ENCODE measurements at places on chromosomes 13 and 19. TPM values are rescaled to one million over a fixed set of nuclear protein-coding genes. Genes with fewer than 3 reads are reported as not detected.

The TMEM255B gene
- total RNA-seq: 6.2 TPM

DNA sequence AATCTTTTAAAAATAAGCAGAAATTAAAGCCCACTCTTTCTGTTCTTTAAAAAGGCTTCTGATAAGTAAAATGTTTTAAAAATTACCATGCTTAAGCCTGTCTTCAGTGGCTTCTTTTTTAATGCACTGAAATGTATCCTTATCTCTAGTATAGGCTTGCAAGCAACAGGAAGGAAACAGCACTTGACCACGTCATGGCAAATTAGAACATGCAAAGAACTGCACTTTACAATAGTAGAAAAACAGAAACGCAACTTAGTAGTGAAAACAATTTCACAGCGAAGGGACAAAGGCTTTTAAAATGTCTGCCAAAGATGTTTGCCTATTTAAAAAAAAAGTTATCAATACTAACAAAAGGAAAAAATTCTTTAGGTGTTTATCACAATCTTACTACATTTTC, 36.3 kb downstream of the ELF1 start:
- no peaks in the 10 kb centered on the region for H3K27me3 ChIP-seq
- peaks cover 80% of the 10 kb centered on the region for H3K4me1 ChIP-seq
- H3K4me3 ChIP-seq: peak overlapping the region; percentile 87
- H3K27ac ChIP-seq: peak overlapping the region; percentile 86
- no peak for DNase-seq

- H3K27me3 ChIP-seq: no peaks in the 10 kb centered on the region
- no peak for DNase-seq
- peaks cover 18% of the 10 kb centered on the region for H3K4me1 ChIP-seq
- peak overlapping the region; percentile 98 for H3K27ac ChIP-seq
- peak overlapping the region; percentile 92 for H3K4me3 ChIP-seq
Measured at GRCh38 chr19:36128392-36128736, 11.5 kb upstream of the CAPNS1 start.

The SULT2A1 gene
- not detected for total RNA-seq

The NANOS3 gene
- not detected for total RNA-seq

DNA sequence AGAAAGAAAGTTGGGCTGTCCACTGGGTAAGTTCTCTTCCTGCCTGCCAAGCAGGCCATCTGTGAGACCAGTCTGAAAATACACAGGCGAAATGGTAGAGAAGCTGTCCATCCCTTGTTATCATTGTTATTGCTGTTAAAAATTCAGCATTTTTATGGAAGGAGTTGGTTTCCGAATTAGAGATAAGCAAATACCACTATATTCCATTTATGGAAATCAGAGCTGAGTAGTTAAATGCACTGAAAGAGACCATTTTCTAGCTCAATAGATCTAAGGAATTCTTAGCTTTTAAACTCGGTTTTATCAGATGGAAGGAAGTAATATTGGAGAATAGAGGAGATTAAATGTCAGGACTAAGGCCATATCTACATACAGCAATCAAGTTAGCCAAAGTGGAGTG, 40.7 kb downstream of the MZT1 start:
- no peak overlapping the region for H3K27ac ChIP-seq
- H3K36me3 ChIP-seq: no peaks in the 10 kb centered on the region
- peaks cover 15% of the 10 kb centered on the region for H3K27me3 ChIP-seq
- no peak for DNase-seq

GRCh38 chr19:56218961-56219360, 16.9 kb downstream of the ZSCAN5C start:
- no peak overlapping the region for H3K27ac ChIP-seq
- DNase-seq: no peak
- no peak overlapping the region for H3K4me3 ChIP-seq
- H3K36me3 ChIP-seq: peaks cover 19% of the 10 kb centered on the region

The GNG7 gene
- 35.4 TPM for total RNA-seq

DNA sequence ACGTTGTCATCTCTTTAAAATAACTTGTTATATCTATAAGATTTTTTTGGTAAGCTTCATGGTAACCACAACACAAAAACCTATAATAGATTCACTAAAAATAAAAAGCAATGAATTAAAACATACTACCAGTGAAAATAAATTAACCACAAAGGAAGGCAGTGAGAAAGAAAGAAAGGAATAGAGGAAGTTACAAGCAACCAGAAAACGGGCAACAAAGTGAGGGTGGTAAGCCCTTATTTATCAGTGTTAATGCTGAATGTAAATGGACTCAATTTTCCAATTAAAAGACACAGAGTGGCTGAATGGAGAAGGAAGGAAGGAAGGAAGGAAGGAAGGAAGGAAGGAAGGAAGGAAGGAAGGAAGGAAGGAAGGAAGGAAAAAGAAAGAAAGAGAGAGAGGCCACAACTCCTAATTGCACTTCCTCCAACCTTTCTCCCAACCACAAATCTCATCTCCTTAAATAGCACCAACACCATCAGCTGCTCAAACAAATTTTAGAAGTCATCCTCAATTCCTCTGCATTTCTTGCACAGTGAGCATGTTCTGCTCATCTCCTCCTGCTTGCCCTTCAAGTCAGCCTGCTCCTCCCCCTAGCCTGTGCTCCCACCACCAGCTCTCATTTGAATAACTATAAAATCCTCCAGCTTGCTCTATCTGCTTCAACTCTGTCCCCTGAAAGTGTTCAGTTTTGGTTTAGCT, 48.6 kb downstream of the CCNA1 start:
- DNase-seq: no peak
- no peaks in the 10 kb centered on the region for H3K36me3 ChIP-seq
- H3K27me3 ChIP-seq: no peaks in the 10 kb centered on the region
- no peak overlapping the region for H3K27ac ChIP-seq

DNA sequence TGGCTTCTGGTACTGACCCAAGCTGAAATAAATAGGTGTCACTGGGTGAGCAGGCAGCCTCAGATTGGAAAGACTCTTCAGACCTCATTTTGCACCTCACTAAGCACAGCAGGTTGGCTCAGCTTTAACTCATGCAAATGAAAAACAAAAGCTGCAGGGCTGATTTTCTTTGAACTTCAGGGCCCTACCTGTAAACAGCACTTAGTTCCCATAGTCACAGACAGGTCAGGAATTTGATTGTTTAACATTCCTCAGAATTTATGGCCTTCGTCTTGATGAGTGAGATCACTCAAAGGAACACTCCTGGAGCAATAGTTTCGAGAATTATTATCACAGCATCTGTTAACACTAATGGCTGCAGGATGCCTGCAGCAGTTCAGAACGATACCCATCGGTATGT, 718.5 kb downstream of the EFNB2 start:
- H3K27me3 ChIP-seq: no peaks in the 10 kb centered on the region
- H3K4me3 ChIP-seq: no peak overlapping the region
- H3K36me3 ChIP-seq: no peaks in the 10 kb centered on the region
- H3K27ac ChIP-seq: no peak overlapping the region

DNA sequence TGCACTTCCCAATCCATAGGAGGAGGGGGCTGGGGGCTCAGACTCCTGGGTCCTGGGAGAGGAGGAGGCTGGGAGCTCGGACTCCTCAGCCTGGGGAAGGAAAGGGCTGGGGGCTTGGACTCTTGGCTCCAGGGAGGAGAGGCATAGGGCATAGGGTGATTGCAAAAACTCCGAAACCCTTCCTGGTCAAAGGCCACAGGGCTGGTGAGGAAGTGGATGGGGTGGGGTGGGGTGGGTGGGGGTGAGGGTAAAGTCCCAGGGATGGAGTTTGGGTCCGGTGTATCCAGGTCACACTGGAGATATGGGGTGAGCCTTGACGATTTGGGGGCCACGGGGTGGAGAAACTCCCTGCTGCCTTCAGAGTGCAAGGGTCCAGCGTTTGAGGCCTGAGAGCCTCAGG, 2.8 kb downstream of the MYH14 start:
- H3K4me3 ChIP-seq: no peak overlapping the region
- H3K4me1 ChIP-seq: peaks cover 2% of the 10 kb centered on the region
- no peak overlapping the region for H3K27ac ChIP-seq
- peaks cover 41% of the 10 kb centered on the region for H3K27me3 ChIP-seq
- no peak for DNase-seq
- H3K36me3 ChIP-seq: no peaks in the 10 kb centered on the region

GRCh38 chr13:72820156-72820897, 38.4 kb downstream of the PIBF1 start:
- no peak for DNase-seq
- H3K36me3 ChIP-seq: peaks cover 51% of the 10 kb centered on the region
- H3K27me3 ChIP-seq: no peaks in the 10 kb centered on the region

DNA sequence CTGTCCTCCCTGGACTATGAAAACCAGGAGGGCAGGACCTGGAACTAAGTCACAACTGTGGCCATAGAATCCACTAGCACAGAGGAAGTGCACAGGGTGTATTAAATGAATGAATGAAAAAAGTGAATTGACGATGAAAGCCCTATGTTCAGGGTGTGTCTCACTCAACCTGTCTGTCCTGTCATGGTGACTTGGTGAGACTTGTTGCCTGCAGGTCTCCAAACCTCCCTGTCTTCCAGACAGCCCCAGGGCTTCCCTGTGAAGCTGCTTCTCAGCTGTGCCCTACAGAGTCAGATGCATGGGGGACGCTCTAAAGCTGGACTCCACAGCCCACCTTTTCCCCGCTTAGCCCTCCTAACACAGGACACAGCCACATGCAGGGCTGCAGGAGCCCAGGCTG, 4.8 kb upstream of the IGFL1 start:
- no peak overlapping the region for H3K27ac ChIP-seq
- DNase-seq: no peak
- no peaks in the 10 kb centered on the region for H3K4me1 ChIP-seq
- peaks cover 13% of the 10 kb centered on the region for H3K27me3 ChIP-seq
- H3K36me3 ChIP-seq: no peaks in the 10 kb centered on the region

- peaks cover 5% of the 10 kb centered on the region for H3K4me1 ChIP-seq
- H3K27me3 ChIP-seq: peaks cover 8% of the 10 kb centered on the region
- H3K4me3 ChIP-seq: no peak overlapping the region
- H3K36me3 ChIP-seq: no peaks in the 10 kb centered on the region
- no peak for DNase-seq
Measured at GRCh38 chr13:29901710-29902631, 51.6 kb upstream of the UBL3 start.

- H3K27me3 ChIP-seq: peaks cover 11% of the 10 kb centered on the region
- H3K36me3 ChIP-seq: no peaks in the 10 kb centered on the region
- no peak for DNase-seq
- H3K27ac ChIP-seq: no peak overlapping the region
- no peak overlapping the region for H3K4me3 ChIP-seq
- peaks cover 15% of the 10 kb centered on the region for H3K4me1 ChIP-seq
Measured at GRCh38 chr13:30872685-30873461, 33.2 kb upstream of the MEDAG start.

- no peaks in the 10 kb centered on the region for H3K36me3 ChIP-seq
- H3K27ac ChIP-seq: no peak overlapping the region
- H3K4me1 ChIP-seq: no peaks in the 10 kb centered on the region
- no peak for DNase-seq
- no peak overlapping the region for H3K4me3 ChIP-seq
- peaks cover 6% of the 10 kb centered on the region for H3K27me3 ChIP-seq
Measured at GRCh38 chr13:94170145-94170571, 309.3 kb downstream of the DCT start.

The ADGRE3 gene
- not detected for total RNA-seq

GRCh38 chr13:53885997-53886396, 857.4 kb downstream of the OLFM4 start:
- no peak overlapping the region for H3K4me3 ChIP-seq
- H3K27ac ChIP-seq: no peak overlapping the region
- no peaks in the 10 kb centered on the region for H3K4me1 ChIP-seq
- H3K36me3 ChIP-seq: no peaks in the 10 kb centered on the region

GRCh38 chr13:75850916-75851315, 214.8 kb downstream of the LMO7 start:
- no peaks in the 10 kb centered on the region for H3K27me3 ChIP-seq
- H3K4me1 ChIP-seq: no peaks in the 10 kb centered on the region
- H3K27ac ChIP-seq: no peak overlapping the region
- no peak for DNase-seq
- H3K4me3 ChIP-seq: no peak overlapping the region

DNA sequence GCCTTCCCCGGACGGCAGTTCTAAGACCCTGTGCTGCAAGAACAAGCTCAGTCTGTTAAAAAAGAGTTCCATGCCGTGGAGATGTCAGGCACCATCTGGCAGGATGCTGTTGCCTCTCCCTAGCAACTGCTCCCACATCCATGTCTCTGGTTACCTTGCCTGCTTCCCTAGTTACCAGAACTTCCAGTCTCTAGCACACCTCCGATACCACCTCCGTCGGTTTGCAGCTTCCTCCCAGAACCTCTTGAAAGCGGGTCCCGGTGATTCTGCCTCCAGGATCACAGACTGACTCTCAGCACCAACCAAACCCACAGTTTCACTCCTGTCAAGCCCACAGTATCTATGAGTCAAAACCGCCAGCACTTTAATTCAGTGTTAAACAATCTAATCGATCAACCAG, 55.4 kb downstream of the KCTD12 start:
- H3K27me3 ChIP-seq: peaks cover 4% of the 10 kb centered on the region
- no peak overlapping the region for H3K4me3 ChIP-seq
- H3K36me3 ChIP-seq: no peaks in the 10 kb centered on the region
- H3K27ac ChIP-seq: no peak overlapping the region

DNA sequence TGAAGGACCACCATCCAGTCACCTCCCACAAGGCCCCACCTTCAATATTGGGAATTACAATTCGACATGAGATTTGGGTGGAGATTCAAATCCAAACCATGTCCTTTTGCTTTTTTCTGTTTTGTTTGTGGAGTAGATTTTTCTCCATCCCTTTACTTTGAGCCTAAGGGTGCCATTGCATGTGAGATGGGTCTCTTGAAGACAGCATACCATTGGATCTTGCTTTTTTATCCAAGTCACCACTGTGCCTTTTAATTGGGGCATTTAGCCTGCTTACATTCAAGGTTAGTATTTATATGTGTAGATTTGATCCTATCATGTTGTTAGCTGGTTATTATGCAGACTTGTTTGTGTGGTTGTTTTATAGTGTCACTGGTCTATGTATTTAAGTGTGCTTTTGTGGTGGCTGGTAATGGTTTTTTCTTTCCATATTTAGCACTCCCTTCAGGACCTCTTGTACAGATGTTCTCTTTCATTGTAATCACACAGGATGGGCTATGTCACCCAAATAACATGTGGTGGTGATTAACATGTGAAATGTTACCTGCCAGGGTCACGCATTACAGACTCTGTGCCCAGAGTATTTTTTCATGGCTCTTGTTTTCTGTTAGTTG, 58.0 kb downstream of the ZNF823 start:
- no peak for DNase-seq
- no peak overlapping the region for H3K4me3 ChIP-seq
- peaks cover 5% of the 10 kb centered on the region for H3K27me3 ChIP-seq
- H3K4me1 ChIP-seq: peaks cover under 1% of the 10 kb centered on the region

The LIN7B gene
- total RNA-seq: 3.6 TPM

- H3K36me3 ChIP-seq: peaks cover 46% of the 10 kb centered on the region
- peak overlapping the region; percentile 88 for H3K27ac ChIP-seq
- H3K4me1 ChIP-seq: peaks cover 43% of the 10 kb centered on the region
- H3K4me3 ChIP-seq: peak overlapping the region; percentile 46
- no peaks in the 10 kb centered on the region for H3K27me3 ChIP-seq
- peak; percentile 37 for DNase-seq
Measured at GRCh38 chr19:39430675-39431593, 4.8 kb downstream of the RPS16 start.

The BRD4 gene
- total RNA-seq: 144 TPM

The TUBA3C gene
- not detected for total RNA-seq

- no peak for DNase-seq
- H3K4me1 ChIP-seq: peaks cover 3% of the 10 kb centered on the region
- peaks cover 46% of the 10 kb centered on the region for H3K27me3 ChIP-seq
Measured at GRCh38 chr13:110312339-110313031, 5.4 kb downstream of the COL4A2 start.

The MYO1F gene
- 63.8 TPM for total RNA-seq

GRCh38 chr13:111939666-111940278, 127.2 kb upstream of the SOX1 start:
- H3K4me3 ChIP-seq: no peak overlapping the region
- no peaks in the 10 kb centered on the region for H3K27me3 ChIP-seq
- no peaks in the 10 kb centered on the region for H3K4me1 ChIP-seq
- no peaks in the 10 kb centered on the region for H3K36me3 ChIP-seq
- DNase-seq: no peak
